ENCODE measurements at places on chromosomes 5 and 9. TPM values are rescaled to one million over a fixed set of nuclear protein-coding genes. Genes with fewer than 3 reads are reported as not detected.

Gene DMRT3
- total RNA-seq = not detected

Gene TTC23L
- not detected for total RNA-seq

Gene BTNL3
- total RNA-seq = not detected

Gene ZNF354C
- not detected for total RNA-seq

Gene KIF4B
- 0.30 TPM for total RNA-seq

Gene QRFP
- not detected for total RNA-seq

Gene TLE1
- not detected for total RNA-seq

Gene ASPN
- total RNA-seq = not detected

Gene MYMK
- total RNA-seq = not detected

Gene TPM2
- total RNA-seq = not detected

Gene ISL1
- not detected for total RNA-seq

Gene MLANA
- not detected for total RNA-seq

Gene ENTPD2
- total RNA-seq = not detected

Gene COL15A1
- total RNA-seq = 0.93 TPM
